ENCODE measurements at places on chromosomes 6 and 20.
A peak's percentile ranks its signal among the peaks of the same experiment; 100 is the strongest.

- no peak for DNase-seq
Measured at GRCh38 chr6:131652472-131652871, 15.4 kb downstream of the ENPP3 start.

- no peak for DNase-seq
Measured at GRCh38 chr6:164216839-164217238, 802.3 kb downstream of the QKI start.

GRCh38 chr6:163943607-163944385 lies 529.3 kb downstream of the QKI start:
- DNase-seq = peak; percentile 65

- no peak for DNase-seq
Measured at GRCh38 chr6:112603726-112604125, 256.6 kb downstream of the RFPL4B start.
